ENCODE measurements at places on chromosomes 7 and 10. TPM values are rescaled to one million over a fixed set of nuclear protein-coding genes. Genes with fewer than 3 reads are reported as not detected.

The FGL2 gene
- total RNA-seq = 79.6 TPM

The GALNT17 gene
- total RNA-seq = 43.2 TPM

The TRPV5 gene
- total RNA-seq = not detected

The NPSR1 gene
- total RNA-seq = not detected

The HBP1 gene
- total RNA-seq = 172 TPM

The SPDYE9 gene
- not detected for total RNA-seq

The FEZF1 gene
- total RNA-seq = not detected

The VAX1 gene
- total RNA-seq = not detected

The ZNF33A gene
- total RNA-seq = 33.9 TPM

The HOXA13 gene
- total RNA-seq = 20.8 TPM

The OR6B1 gene
- not detected for total RNA-seq

The GARIN1A gene
- total RNA-seq = 3.0 TPM

Measured in sigmoid colon (tissue), 7 donors.